NCI-H345 (cell line): ENCODE measurements at places on chromosomes 11 and 22.

DNA sequence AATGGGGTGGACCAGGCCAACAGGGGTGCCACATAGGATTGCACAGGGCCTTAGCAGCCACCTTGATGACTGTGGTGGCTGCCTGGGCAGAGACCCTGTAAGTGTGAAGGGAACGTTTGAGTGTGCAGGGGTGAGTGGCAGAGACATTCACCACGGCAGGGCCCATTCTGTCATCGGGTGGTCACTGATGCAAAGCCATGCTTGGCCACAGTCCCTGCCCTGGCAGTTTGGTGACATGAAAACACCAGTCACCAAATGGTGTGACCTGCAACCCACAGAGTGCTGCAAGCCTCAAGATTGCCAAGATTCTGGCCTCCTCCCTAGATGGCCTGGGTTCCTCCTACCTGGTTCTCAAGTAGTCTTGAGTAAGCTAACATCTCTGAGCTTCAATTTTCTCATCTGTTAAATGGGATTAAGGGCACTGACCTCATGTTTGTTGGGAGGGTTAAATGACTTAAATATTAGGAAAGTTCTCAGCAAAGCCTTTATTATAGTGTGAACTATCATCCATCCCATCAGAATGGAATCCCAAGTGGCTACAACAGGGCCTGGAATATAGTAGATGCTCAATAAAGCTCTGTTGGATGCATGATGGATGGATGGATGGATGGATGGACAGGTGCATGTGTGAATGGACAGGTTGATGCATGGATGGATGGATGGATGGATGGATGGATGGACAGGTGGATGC is 53.0 kb downstream of the MACROD1 start:
- DNase-seq: no peak

DNA sequence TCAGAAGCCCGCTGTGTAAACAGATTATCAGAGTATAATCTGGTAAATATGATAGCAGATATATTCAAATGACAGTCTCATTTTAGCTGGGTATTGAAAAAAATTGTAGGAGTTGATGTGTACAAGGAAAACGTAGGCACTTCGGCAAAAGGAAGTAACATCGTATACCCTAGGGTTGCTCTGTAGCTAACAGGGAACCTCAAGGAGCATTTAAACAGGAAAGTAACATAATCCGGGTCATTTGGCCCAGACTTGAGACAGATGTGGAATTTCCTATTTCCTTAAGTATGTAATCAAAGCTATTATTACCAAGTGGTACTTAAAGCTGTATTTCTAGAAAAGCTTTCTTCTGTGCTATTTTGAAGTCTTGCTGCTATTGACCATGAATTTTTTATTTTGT is 215.6 kb downstream of the DDX10 start:
- no peak for DNase-seq

DNA sequence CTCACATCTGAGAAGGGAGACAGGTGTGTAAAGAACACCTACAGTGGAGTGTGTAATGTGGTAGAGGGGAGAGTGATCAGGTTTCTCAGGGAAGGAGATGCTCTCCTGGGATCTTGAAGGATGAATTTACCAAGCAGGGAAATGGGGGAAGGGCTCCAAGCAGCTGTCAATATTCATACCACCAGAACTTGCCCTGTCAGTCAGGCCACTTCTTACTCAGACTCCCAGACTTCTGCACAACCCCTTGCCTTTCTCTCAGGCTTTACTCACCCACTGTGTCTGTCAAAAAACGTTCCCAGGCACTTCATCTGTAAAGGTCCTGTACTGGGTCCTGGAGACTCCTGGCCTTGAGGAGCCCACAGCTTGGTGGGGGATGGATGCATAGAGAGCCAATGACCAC is 14.0 kb upstream of the FCHSD2 start:
- no peak for DNase-seq

- DNase-seq: no peak
Measured at GRCh38 chr11:107408762-107409211, 48.8 kb downstream of the CWF19L2 start.

- DNase-seq: no peak
Measured at GRCh38 chr22:19631899-19632667, 82.2 kb upstream of the SEPTIN5 start.

DNA sequence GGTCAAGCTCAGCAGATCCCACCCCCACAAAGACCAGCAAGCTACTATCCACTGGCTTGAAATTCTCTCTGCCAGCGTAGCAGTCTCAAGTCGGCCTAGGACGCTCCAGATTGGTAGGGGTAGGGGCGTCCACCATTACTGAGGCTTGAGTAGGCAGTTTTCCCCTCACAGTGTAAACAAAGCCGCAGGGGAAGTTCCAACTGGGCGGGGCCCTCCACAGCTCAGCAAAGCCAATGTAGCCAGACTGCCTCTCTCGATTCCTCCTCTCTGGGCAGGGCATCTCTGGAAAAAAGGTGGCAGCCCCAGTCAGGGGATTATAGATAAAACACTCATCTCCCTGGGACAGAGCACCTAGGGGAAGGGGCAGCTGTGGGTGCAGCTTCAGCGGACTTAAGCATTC is 1064.9 kb upstream of the TENM4 start:
- DNase-seq: no peak

- DNase-seq: no peak
Measured at GRCh38 chr11:69364921-69365320, 71.0 kb downstream of the MYEOV start.

DNA sequence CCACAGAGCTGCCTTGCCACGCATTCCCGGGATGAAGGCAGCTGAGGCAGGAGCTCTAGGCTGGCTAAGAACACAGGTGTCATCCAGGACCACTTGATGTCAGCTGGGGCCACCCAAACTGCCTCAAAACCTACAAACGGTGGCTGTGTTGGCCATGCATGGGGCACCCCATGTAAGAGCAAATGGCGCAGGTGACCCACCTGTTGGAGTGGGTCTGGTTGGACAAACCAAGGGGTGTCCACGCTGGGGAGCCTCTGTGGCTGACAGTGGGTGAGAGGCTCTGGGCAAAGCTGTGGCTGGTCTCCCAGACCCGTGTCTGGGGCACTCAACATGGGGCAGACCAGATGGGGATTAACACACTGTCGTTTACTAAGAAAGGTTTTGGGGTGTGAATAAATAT is 19.0 kb upstream of the SYT8 start:
- DNase-seq: no peak

DNA sequence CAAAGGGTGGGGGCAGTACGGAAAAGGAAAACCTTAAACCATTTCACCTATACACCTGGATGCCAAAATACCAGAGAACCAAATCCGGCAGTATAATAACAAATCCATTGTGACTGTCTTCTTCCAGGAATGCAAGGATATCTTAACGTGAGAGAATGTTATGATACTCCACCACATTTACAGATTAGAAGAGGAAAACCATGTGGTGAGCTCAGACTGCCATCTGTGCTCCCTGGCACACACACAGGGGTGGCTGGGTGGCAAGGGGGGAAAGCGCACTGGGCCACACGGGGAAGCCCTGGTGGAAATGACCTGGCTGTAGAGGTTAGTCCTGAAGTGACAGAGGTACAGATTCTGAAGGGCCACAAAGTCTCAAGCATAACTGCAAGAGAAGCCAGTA is 9.9 kb downstream of the EIF1AD start:
- DNase-seq: no peak

DNA sequence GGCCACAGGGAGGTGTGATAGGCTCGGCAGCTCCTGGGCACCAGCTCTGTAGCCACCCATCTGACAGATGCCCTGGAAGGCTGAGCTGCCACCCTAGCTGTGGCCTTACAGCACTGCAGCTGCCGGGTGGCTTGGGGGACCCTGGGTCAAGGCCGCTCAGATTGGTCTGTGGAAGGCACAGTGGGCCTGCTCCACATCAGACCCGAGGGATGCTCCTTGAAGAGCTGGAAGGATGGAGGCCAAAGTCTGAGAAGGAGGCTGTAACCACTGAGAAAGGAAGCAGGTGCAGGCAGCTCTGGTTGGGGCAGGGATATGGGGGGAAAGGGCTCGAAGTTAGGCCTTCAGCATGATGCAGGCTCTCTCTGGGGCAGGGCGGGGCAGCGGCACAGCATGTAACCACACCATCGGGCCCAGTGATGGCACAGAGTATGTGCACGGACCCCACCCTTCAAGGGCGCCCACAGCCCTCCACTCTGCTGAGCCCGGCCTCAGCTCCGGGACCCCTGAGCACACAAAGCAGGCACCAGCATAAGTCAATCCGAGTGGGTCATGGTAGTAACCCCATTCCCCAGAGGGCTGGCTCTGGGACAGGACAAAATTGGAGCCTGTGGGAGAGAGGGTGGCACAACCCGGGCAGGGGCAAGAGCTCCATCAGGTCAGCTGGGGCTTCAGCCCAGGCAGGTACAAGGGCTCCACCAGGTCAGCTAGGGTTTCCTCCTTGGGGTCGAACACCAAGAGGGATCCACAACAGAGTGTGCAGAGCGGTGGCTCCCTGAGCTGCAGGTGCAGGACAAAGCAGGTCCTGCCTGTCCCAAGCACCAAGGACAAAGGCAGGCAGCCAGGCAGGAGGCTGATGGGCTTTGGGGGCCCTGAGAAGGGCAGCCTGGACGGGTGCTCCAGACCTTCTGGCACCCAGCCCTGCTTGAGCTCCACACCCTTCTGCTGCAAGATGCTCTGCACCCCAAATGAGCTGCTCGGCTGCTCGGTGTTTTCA is 1511.1 kb downstream of the BRD1 start:
- no peak for DNase-seq

GRCh38 chr22:31754813-31755212 is 994 bp downstream of the DEPDC5 start:
- no peak for DNase-seq

GRCh38 chr11:42075180-42075579 is 615.7 kb upstream of the LRRC4C start:
- DNase-seq: no peak

GRCh38 chr22:37145180-37146050 is 4.3 kb downstream of the IL2RB start:
- DNase-seq: peak; percentile 6

- no peak for DNase-seq
Measured at GRCh38 chr11:19389787-19390303, 149.1 kb upstream of the E2F8 start.

DNA sequence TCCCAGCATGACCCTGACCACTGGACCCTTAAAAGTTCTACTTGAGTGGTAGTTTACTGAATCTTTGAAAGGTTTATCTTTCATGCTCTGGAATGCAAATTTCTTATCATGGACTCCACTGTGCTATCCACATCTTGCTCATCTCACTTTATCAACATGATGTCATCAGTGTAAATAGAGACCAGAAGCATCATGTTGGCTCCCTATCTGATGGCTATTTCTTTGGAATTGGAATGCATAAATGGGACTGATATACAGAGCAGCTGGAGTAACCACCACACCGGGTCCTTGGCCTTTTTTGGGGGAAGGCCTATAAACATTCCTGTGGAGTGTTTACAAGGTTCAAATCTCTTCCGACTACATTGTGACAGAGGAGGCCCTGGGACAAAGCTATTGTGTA is 74.1 kb upstream of the CEP126 start:
- no peak for DNase-seq

DNA sequence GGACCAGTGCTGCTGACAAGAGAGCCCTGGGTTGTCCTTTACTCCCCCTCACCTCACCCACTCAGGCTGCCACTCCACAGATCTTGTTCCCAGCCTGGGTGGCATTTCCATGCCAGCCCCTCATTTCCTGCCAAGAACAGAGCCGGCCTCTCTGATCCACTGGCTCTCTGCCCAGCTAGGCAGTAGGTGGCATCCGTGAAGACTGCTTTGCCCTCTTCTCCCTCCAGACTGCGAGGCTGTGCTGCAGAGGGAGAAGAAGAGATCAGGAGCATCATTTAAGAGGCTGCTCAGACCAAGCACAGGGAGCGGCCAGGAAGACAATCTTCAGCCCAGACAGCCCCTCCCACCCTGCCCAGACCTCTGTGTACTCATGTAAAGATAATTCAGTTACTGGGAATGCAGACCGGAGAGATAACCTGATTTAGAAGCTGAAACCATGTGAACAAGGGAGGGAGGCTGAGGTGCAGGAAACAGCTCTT is 126.9 kb upstream of the NCAM1 start:
- peak; percentile 70 for DNase-seq

- no peak for DNase-seq
Measured at GRCh38 chr22:30033137-30033536, 47.1 kb upstream of the HORMAD2 start.
